Large intestine (tissue), 12 donors: ENCODE measurements at places on chromosomes 16 and 17. TPM values are rescaled to one million over a fixed set of nuclear protein-coding genes. Genes with fewer than 3 reads are reported as not detected.

The PMP22 gene
- polyA plus RNA-seq = 74.0 TPM

The SLC9A5 gene
- 0.96 TPM for polyA plus RNA-seq

DNA sequence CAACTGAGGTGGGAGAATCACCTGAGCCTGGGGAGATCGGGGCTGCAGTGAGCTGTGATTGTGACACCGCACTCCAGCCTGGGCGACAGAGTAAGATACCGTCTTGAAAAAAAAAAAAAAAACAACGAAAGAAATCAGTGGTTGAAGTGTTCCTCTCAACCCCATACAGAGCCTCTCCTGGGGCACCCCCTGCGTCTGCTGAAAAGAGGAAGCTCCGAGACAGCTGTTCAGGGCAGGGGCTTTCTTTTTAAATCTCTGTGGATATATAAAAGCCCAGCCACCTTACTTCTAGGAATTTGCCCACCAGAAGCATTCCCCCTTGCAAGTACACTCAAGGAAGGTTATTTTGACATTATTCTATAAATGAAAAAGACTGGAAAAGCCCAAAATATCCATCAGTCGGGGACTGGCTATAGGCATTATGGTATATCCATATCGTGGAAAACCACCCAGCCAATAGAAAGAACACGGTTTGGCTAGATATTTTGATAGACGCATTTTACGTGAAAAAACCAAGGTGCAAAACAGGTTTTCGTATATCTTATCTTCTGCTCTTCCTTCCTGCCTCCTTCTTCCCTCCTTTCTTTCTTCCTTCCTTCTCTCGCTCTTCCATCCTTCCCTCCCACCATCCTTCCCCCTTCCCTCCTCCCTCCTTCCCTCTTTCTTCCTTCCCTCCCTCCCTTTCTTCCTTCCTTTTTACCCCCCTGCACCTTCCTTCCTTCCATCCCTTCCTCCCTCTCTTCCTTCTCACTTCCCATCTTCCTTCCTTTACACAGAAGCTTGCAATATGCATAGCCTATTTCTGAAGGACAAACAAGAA, 9.2 kb upstream of the CCL22 start:
- DNase-seq = no peak

- no peak for DNase-seq
Measured at GRCh38 chr16:51440131-51440889, 289.2 kb upstream of the SALL1 start.

DNA sequence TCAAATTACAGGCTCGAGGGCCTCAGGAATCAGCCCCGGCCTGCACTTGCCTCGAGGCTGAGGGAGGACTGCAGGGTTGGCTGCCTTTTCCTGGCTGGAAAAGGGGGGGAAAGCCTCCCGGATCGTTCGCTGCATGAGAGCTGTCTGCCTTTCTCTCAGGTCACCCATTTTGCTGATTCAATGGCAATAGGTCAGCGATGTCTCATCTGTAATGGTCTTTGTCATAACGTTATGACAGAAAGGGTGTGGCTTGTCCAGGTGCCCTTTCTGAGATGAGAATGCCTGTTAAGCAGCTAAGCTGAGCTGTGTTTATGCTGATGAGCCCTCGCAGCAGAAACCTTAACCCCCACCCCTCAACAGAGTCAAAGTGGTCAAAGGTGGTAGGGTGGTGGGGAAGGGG, 81.8 kb downstream of the AKAP1 start:
- DNase-seq = peak; percentile 17

GRCh38 chr17:51142597-51142996, 10.8 kb upstream of the NME1 start:
- DNase-seq = no peak

DNA sequence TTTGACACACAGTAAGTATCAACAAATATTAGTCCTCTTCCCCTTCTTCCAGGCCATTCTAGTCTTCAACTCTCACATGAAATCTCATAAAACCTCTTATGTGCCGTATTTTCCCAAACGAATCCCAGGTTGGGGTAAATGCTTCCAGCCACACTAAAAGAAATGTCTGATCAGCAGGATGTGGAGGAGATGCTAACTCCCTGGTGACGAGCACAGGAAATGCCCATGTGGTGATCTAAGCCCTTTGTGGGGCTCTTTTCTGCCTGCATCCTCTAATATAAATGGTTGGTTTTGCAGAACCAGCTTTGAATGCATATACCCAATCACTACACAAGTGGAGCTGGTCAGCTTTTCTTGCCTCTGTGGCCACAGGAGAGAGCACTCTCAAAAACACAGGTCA, 498.2 kb upstream of the ERCC4 start:
- DNase-seq = no peak

GRCh38 chr16:84380405-84380804, 12.1 kb downstream of the ATP2C2 start:
- no peak for DNase-seq

- DNase-seq = peak; percentile 30
Measured at GRCh38 chr17:9987779-9988585, 82.9 kb upstream of the RCVRN start.

DNA sequence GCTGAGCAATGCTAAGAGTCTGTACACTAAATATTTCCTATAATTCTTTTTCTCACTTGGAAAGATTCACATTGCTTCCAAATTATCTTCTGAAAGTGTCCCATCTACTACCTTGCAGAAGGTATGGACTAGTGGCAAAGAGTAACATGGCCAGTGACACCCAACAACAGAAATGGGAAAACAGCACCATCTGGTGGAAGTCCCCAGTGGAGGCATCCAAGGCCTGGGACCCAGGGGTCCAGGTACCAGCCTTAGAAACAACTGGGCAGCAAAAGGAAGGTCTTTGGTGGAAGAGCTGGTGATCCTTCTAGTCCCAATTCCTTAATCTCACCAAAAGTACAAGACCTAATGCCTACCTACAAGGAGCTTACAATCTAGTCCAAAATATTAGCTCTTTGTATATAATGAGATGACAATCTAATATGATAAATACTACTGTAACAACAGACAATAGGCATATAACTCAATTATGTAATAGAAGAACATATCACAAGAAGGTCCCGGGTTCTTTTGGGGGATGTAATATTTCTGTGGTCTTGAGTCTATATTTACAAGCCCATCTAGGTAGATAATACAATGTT, 55.3 kb downstream of the SKAP1 start:
- peak; percentile 18 for DNase-seq
